ENCODE measurements at places on chromosomes 1 and 21.

DNA sequence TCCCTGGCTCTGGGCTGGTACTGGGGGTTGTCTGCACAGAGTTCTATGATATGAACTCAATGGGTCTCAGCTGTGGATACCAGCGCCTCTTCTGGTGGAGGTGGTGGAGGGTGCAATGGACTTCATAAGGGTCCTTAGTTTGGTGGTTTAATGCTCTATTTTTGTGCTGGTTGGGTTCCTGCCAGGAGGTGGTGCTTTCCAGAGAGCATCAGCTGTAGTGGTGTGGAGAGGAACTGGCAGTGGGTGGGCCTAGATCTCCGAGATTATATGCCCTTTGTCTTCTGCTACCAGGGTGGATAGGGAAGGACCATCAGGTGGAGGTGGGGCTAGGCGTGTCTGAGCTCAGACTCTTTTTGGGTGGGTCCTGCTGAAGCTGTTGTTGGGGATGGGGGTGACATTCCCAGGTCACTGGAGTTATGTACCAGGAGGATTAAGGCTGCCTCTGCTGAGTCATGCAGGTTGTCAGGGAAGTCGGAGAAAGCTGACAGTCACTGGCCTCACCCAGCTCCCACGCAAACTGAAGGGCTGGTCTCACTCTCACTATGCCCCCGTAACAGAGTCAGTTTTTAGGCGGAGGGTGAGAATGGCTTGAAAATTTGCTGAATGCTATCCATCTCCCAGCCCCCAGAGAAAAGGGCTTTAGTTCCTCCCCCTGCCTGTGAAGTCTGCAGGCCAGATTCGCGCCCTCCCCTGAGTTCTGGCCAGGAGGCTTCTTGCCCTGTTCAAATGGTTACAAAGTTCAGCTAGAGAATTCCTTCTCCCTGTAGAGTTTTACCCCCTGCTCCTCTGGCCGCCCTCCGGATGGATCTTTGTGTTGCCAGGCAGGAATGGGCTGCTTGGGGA, 902.9 kb downstream of the LTN1 start:
- DNase-seq = no peak

GRCh38 chr1:59560807-59561450, 253.8 kb upstream of the HOOK1 start:
- no peak for DNase-seq

DNA sequence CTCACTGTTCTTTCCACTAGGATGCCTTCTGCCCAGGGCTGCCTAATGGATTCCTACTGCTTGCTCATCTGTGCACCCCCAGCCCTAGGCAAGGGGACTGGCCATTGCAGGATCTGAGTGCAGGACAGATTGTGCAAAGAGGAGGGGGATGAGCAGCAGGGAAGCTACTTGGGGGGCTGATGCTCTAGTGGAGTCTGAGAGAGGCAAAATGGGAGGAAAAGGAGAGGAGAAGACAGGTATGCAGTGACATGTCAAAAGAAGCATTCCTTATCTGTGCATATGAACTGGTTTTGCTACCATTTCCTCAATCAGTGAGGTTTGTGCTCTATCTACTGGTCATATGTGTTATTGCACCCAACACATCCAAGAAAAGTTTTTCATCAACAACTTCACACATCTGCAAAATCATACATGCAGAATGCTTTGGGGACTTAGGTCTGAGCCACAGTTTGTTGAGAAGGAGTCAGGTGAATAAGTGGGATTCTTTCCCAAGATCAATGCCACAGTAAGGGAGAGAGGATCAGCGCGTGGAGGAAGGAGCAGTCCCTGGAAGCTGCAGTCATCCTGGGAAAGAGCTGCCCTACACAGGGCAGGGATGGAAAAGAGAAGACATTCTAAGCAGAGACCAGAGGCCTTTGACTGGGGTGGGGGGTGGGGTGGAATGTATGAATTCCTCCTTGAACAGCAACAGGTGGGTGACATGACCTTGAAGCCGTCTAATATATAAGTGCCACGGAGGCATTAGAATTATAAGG, 14.4 kb downstream of the SLC5A9 start:
- DNase-seq = no peak

DNA sequence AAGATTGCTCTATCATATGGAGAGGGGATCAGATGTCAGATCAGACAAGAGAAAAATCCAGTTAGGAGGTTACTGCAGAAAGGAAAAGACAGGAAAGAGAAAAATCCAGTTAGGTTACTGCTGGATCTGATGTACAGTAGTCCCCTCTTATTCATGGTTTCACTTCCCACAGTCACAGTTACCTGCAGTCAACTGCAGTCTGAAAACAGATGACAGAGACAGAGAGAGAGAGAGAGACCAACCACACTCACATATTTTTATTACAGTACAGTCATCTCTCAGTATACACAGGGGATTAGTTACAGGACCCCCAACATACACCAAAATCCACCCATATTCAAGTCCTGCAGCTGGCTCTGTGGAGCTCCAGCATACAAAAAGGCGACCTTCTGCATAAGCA, 29.3 kb downstream of the NUP133 start:
- DNase-seq = no peak

GRCh38 chr1:99535470-99536164, 110.3 kb upstream of the PALMD start:
- no peak for DNase-seq

GRCh38 chr1:209064850-209065706, 518.4 kb upstream of the CAMK1G start:
- no peak for DNase-seq

GRCh38 chr1:203296460-203297073, 8.8 kb upstream of the BTG2 start:
- no peak for DNase-seq

- no peak for DNase-seq
These were observed 43.8 kb downstream of the SLC44A3 start for GRCh38 chr1:94863919-94864318.

DNA sequence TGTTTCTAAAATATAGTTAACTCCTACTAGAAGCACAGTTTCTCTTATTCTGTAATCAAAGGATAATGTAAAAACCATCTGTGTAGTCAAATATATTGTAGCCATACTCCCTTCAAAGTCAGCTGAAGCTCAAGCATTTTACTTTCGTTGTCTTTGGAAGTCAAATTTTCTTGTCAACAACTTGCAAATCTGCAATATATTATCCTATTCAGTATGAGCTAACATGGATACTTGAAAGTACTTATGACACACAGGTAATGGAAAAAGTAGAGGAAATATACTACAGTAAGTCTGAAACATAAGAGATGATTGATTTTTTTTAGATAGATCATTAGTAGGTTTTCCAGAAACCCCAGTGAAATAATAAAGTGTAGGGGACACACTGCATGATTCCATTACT, 121.5 kb downstream of the COL24A1 start:
- DNase-seq = no peak

GRCh38 chr1:203227371-203228083, 1.9 kb downstream of the CHIT1 start:
- DNase-seq = no peak

- no peak for DNase-seq
These were observed 112.2 kb upstream of the COL6A1 start for GRCh38 chr21:45869121-45870007.

- no peak for DNase-seq
These were observed 97.5 kb upstream of the KCNE2 start for GRCh38 chr21:34266351-34266750.

DNA sequence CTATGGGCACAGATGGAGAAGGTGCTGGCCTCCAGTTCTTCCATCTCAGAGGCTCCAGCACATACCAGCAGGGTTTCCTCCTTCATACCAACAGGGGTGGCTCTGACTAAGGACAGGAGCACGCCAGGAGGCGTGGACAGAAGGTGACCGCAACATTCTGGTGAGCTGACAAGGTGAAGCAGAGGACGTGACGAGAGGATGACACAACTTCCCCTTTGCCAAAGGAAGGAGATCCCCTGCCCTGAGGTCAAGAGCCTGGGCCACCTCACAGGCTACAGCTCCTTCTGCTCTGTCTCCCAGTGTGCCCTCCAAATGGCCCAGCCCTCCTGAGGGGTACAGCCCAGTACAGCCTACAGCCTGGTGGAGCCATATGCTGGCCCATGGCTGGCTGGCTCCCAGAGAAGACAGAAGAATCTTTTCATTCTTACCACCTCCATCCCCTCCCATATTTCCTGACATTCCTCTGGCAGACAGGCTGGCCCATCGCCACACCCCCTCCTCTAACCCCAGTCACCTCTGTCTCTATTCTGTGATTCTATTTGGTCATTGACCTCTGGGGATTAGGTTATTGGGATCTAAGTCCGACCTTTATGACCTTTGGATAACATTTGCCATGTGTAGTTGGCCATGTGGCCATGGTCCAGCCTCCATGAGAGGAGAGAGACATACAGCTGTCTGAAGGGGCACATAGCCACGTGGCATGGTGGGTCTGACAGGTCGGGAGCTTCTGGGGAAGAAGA, 5.1 kb upstream of the LAMB3 start:
- DNase-seq = no peak

DNA sequence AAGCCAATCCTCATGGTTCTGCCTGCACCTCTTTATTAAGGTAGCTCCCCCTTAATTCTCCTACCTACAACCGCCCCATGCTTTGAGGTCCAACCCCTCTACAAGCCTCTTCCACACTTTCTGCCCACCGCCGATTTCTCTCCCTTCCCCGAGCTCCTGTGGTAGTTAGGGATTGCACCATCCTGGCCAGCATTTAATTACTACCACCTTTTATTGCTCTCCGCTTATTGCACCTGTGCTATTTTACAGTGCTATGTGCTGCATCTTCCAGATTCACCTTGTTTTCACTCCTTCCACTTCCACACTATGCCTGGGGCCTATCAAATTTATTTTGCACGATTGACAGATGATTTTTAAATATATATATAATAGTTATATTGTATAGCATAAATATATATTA, 29.3 kb upstream of the DNAJC11 start:
- no peak for DNase-seq

DNA sequence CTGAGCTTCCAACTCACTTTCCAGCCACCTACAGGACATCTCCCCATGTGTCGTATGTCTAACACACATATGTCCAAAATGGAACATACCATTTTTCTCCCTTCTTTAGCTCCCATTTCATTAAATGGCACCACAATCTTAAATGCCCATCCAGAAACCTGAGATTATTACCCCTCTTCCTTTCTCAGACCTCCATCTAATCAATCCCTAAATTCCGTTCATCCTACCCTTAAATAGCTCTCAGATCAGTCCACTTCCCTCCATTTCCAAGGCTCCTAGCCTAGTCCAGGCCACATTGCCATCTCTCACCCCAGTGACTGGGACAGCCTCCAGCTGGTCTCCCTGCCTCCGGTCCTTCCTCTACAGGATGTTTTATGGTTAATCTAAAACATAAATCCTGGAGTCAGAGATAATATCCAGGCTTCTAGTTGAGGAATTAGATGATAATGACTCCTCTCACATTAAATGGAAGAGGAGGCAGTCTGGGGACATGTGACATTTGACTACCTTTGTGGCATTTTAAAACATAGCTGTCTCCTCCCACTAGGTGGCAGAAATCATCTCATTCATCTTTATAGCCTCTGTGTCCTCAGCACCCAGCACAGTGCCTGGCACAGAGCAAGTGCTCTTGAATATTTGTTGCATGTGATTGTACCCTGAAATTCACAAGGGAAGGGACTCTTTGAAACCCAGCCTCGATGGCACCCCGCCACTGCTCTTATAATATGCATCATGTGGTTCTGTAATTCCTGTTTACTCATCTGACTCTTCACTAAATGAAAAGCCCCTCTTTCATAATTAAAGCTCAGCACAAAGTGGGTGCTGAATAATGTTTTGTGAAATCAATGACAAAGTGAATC, 102.3 kb downstream of the TMEM53 start:
- DNase-seq = no peak

DNA sequence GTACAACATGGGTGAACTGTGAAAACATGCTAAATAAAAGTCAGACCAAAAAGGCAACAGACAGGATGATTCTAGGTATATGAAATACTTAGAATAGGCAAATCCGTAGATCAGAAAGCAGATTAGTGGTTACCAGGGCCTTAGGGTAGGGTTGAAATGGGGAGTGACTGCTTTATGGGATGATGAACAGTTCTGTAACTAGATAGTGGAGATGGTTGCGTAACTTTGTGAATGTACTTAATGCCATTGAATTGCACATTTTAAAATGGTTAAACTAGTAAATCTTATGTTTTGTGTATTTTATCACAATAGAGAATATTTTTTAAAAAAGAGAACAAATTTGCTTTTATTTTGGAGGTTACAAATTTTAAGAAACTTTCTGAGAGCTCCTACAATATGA, 17.4 kb downstream of the ZNF326 start:
- no peak for DNase-seq

DNA sequence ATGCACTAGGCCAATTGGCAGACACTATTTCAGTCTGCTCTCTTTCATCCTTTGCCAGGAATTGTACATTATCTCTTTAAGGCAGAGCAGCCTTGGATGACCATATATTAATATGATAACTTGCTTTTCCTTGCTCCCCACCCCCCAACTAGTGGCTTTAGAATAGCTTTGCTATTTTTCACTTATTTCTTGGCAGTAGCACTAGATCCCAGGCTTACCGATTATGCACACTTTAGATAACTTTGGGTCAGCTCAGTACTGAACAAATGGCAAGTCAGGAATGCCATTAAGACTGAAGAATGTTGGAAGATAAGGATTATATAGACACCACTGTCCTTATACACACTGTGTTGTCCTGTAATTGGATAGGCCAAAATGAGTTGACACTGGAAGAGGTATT, 146.4 kb downstream of the FGGY start:
- DNase-seq = no peak

GRCh38 chr1:113783254-113784103, 24.2 kb upstream of the PHTF1 start:
- DNase-seq = no peak

GRCh38 chr1:86430376-86430775, 6.4 kb downstream of the CLCA2 start:
- DNase-seq = no peak

GRCh38 chr1:180548686-180549317, 10.0 kb upstream of the OVAAL start:
- DNase-seq = no peak

DNA sequence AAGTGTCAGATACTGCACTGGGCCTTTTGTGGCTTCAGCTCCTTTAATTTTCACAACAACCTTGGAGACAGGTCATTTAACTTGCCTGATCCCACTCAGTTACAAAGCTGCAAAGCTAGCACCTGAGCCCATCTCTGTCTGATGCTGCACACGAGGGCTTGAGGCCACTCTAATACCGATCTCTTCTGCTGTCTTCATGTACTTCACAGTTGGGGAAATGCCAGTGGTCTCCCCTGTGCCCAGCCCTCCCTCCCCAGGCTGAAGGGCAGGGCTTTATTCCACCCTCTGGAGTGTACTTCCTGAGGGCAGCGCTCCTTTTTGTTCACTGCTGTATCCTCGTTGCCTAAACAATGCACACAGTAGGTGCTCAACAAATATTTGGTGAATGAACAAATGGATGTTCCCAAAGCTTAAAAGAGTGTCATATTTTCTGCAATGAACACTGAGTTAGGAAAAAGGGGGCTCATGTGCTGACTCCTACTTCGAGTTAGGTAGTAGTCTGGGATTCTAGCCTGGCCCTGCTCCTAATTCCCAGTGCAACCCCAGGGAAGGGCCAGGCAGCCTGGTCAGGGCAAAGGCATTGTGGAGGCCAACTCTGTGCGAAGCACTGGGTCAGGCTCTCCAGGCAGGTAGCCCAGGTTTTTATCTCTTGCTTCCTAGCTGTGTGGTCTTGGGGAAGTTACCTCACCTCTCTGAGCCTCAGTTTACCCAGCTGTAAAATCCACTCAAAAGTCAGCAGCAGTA, 1.1 kb downstream of the TMCO4 start:
- DNase-seq = no peak

GRCh38 chr1:25671929-25672328, 55.3 kb downstream of the MAN1C1 start:
- no peak for DNase-seq
